ENCODE measurements at places on chromosomes 13 and 19.

GRCh38 chr19:50890422-50891252, 17.4 kb downstream of the KLK2 start:
- DNase-seq, result no peak

- peak; percentile 53 for DNase-seq
Measured at GRCh38 chr13:33678906-33679657, 138.9 kb upstream of the RFC3 start.

- peak; percentile 91 for DNase-seq
Measured at GRCh38 chr19:34254046-34254697, at the start of gene GARRE1. Gene GARRE1 (plus strand): TSS chr19:34254554. CDS start chr19:34300474, 45,920 bp downstream.

GRCh38 chr19:51418707-51419106, 1.3 kb upstream of the SIGLEC10 start:
- DNase-seq, result no peak

DNA sequence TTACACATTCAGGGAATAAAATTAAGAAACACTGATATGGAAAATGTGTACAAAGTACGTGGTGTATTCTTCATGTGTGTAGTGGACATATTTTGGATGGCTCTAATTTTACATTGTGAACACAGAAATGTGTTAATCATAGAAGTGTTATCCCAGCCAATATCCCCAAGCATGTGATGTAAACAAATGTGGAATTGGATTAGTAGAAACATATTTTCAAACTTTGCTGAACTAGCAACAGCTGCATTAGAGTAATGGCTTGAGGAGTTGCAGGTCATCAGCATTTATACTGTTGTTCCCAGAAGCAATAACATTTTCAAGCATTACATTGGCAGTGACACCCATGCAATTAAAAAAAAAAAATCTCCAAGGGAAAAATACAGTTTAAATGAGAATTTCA, 600.6 kb downstream of the SLITRK1 start:
- no peak for DNase-seq

GRCh38 chr13:50085063-50085462, 69.8 kb downstream of the KCNRG start:
- DNase-seq, result no peak

DNA sequence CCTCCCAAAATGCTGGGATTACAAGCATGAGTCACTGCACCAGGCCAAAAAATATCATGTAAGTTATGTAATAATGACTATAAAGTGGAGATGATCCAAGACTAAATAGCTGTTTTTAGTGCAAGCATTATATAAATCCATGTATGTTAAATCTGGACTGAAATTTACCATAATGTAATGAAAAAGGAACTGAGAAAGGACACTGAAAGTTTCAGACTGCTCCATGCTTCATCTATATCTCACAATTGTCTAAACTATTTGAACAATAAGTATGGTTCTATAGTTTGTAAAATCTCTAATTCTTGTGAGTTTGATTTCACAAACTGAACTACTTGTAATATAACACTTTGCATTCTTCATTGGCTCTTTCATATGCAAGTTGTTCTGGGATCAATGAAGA, 2299.5 kb downstream of the PCDH9 start:
- DNase-seq, result no peak

- peak; percentile 29 for DNase-seq
Measured at GRCh38 chr19:9986787-9987281, 23.5 kb downstream of the COL5A3 start.

GRCh38 chr19:6062961-6063575, 47.2 kb downstream of the RFX2 start:
- peak; percentile 17 for DNase-seq

DNA sequence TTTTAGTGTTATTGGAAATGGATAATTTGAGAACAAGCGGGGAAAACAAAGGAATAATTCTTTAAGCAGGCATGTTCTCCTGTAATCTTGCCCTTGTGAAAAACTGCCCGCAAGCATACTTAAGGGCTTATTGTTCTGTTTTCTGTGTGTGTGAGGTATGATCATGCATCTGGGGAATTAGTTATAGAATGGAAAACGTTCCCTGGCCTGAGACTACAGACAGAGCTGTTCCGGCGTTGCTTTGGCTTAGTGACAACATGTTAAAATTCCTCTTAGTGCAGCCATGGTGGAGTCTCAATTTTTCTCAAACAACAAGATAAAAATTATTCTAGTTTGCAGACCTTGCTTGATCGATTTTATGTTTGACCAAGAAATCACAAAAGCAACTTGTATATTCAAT, 560.2 kb upstream of the SPRY2 start:
- DNase-seq, result no peak

DNA sequence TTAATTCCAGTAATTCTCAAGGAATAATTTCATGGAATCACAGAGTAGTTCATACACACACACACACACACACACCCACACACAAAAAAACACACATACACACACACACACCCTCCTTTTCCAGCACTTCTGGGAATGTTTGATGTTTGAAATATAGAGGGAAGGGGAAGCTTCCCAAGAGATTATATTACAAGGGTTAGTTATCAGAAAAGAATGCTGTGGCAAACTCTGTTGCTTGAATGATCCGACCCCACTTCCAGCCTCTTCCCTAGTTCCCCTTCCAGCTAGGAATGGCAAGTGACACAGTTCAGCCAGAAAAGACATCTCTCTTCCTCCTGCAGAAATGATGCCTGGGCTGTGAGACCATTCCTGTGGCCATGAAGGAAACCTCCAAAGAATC, 49.9 kb downstream of the KCTD12 start:
- DNase-seq, result no peak

DNA sequence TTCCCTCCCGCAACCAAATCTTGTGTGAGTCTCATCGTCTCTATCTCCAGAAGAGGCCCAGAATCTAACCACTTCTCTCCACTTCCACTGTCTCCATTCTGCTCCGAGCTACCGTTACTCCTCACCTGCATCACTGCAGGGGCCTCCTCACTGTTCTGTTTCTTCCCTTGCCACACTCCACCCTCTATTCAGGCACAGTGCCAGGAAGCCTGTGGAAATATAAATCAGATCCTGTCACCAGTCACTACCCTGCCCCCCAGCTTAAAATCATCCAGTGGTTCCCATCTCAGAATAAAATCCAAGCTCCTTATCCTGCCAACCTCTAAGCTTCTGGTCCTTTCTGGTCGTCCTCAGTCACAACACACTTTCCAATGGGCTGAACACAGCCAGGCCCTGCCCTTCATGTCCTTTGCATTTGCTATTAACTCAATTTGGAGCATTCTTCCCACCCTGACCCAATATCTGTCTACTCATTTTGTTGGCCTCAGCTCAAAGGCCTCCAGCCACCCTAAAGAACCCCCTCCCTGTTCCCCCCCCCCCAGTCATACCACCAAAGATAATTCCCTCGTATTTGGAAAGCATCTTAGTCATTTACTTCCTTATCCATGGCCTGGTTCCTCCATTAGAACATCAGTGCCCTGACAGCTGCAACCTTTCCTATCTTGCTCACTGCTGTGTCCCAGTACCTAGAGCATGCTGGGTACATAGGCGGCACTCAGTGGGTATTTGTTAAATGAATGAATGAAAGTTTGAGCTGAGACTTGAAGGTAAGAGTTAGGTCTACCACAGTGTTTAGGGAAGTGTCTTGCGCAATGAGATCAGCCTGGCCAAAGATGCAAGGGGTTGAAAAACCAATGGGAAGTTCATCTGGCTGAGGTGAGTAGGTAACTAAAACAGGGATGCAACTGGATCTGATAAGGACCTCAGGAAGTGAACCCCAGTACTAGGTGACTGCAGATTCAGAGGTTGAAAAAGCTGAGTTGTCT, 24.4 kb downstream of the ZNF175 start:
- no peak for DNase-seq

DNA sequence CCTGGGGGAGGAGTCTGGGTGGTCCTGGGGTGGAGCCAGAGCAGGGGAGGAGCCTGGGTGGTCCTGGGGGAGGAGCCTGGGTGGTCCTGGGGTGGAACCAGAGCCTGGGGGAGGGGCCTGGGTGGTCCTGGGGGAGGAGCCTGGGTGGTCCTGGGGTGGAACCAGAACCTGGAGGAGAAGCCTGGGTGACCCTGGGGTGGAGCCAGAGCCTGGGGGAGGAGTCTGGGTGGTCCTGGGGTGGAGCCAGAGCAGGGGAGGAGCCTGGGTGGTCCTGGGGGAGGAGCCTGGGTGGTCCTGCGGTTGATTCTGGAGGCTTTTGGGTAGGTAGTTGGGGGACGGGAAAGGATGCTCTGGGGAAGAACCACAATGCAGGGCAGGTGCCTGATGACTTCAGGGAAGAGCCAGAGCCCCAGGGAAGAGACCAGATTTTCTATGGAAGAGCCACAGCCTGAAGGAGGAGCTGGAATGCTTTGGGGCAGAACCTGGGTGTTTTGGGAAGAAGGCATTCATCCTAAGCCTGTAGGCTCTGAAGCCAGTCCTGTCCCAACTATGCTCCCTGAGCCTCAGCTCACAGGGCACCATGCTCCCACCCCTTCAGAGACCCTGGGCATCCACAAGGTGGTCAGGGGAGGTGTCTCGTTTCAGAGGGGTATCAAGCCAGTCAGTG, 15.0 kb downstream of the MRPS12 start:
- DNase-seq, result no peak

DNA sequence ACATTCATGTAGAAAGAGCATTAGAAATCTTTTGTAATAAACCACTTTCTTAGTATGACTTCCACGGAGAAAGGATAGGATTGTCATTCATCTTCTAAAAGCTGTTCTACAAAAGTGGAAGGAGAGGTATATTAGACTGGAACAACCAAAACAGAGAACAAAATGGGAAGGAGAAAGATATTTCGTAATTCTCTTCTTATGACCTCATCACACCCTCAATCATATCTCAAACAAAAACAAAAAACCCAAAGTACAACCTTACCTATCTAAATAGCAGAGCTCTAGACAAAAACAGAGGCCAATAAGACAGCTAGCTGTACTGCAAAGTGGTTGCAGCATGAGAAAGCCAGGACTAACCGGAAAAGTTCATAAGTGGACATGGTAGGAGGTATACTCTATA, 46.3 kb downstream of the DACH1 start:
- DNase-seq, result no peak

- DNase-seq, result no peak
Measured at GRCh38 chr13:33919120-33919519, 101.2 kb downstream of the RFC3 start.

- no peak for DNase-seq
Measured at GRCh38 chr13:92719868-92720267, 506.7 kb upstream of the GPC6 start.

DNA sequence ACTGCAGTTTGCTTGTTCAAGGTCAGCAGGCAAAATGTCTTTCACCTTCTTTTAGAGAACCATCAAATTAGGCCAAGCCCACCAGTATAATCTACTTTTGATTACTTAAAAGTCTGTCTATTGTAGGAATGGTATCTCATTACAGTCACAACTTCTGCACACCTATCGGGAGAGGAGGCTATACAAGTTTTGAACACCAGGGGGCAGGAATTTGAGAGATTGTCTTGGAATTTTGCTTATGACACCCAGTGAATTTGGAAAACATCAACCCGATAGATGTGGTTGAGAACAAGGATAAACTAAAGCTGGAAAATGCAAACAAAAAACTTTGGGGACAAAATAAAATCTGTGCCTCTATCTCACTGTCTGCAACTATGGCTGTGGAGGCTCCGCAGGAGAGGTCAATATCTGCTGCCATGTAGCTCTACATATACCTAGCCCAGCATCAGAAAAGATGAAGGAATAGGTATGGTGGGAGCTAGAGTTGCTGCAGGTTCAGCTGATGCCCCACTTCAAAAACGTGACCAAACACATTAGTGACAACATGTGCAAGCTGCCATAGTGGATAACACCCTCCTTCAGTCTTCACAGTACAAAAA, 1299.2 kb upstream of the SPRY2 start:
- no peak for DNase-seq

DNA sequence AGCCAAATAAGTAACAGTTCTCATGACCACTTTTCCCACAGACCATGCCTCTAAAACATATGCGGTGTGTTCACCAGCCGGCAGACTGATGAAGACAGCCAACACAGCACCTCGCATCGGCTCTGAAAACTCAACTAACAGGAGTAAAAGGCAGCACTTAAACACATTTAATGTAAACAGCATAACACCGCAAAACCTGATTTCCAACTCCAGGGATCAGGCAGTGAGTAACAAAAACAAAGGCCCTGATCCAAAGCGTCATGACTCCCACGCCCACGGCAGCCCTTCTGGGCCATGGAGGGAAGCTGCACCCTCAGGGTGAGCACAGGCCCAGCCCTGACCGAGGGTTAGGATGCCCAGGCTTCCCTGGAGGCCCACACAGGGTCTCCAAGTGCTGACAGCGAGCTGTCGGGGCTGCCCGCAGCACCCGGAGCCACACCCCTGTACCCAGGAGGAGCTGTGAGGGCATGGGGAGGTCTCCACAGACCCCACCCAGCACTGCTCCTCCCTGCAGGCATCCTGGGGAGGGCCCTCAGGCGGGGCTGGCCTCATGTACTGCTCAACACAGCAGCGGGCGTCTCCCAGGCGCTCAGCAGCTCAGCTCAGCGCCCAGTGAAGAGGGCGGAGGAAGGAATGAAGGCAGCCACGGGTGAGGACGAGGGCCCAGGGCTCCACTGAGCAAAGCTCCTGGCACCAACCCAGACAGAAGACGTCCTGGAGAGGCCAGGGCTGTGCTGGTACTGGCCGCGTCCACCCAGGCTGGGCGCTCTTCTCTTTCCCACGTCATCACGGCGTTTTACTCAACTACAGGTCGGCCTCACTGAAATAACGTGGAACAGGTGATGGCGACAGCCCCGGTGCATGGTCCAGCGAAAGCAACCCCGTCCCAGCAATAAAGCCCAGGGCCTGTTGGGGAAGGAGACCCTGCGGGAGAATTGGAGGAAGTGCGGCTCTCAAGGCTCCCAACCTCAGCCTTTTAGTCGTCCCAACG, 53.7 kb downstream of the RASA3 start:
- peak; percentile 17 for DNase-seq

DNA sequence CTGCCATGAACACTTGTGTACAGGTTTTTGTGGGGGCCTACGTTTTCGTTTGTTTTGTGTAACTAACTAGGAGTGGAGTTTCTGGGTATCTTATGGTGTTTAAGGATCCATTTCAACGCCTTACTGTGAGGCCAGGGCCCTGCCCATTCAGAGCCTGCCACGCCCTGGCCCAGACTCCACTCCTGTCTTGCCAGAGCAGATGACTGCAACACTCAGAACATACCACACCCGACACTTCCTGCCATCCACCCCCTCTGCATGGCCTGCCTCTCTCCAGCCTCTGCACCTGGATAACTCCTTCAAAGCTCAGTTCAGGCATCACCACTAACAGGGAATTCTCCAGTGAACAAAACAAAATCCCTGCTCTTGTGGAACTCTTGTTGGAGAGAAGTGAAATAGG, 43.2 kb downstream of the RGCC start:
- DNase-seq, result no peak

- no peak for DNase-seq
Measured at GRCh38 chr19:9834307-9834725, 802 bp upstream of the PIN1 start.

GRCh38 chr19:51771376-51772130, 10.6 kb downstream of the FPR2 start:
- peak; percentile 14 for DNase-seq

- no peak for DNase-seq
Measured at GRCh38 chr13:111007209-111007608, 92.3 kb upstream of the ANKRD10 start.

DNA sequence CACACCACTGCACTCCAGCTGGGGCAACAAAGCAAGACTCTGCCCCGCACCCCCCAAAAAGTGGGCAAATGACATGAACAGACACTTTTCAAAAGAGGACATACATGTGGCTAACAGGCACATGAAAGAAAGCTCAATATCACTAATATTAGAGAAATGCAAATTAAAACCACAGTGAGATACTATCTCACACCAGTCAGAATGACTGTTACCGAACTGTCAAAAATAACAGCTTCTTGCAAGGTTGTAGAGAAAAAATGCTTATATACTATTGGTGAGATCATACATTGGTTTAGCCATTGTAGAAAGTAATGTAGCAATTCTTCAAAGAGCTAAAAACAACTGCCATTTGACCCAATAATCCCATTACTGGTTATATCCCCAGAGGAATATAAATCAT, 99.5 kb upstream of the SPATA13 start:
- DNase-seq, result no peak

Data from adrenal gland (tissue), 19 donors.